ENCODE measurements at places on chromosomes 7 and 10.

- DNase-seq, result no peak
These were observed 117.9 kb downstream of the TEX36 start for GRCh38 chr10:125565046-125565445.

- no peak for DNase-seq
These were observed 136.7 kb upstream of the ZNF746 start for GRCh38 chr7:149633976-149634945.

DNA sequence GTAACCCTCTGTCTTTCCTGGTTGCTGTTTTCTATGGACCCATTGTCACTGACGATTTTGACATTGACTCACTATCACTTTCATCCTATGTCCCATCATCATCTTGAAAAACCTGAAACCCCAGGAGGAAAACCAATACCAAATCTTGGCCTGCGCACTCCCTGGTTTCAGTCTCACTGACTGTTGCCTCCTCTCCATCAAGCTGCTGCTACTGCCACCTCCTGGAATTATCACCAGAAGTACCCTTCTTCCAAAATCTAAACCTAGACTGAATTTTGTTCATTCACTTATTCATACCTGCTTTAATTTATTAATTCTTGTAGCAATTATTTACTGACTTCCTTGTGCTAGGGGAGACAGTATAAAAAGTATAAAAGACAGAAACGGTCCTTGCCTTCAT, 44.5 kb upstream of the ACBD5 start:
- DNase-seq, result no peak

GRCh38 chr10:50991456-50992355, 82.6 kb upstream of the PRKG1 start:
- DNase-seq, result no peak

DNA sequence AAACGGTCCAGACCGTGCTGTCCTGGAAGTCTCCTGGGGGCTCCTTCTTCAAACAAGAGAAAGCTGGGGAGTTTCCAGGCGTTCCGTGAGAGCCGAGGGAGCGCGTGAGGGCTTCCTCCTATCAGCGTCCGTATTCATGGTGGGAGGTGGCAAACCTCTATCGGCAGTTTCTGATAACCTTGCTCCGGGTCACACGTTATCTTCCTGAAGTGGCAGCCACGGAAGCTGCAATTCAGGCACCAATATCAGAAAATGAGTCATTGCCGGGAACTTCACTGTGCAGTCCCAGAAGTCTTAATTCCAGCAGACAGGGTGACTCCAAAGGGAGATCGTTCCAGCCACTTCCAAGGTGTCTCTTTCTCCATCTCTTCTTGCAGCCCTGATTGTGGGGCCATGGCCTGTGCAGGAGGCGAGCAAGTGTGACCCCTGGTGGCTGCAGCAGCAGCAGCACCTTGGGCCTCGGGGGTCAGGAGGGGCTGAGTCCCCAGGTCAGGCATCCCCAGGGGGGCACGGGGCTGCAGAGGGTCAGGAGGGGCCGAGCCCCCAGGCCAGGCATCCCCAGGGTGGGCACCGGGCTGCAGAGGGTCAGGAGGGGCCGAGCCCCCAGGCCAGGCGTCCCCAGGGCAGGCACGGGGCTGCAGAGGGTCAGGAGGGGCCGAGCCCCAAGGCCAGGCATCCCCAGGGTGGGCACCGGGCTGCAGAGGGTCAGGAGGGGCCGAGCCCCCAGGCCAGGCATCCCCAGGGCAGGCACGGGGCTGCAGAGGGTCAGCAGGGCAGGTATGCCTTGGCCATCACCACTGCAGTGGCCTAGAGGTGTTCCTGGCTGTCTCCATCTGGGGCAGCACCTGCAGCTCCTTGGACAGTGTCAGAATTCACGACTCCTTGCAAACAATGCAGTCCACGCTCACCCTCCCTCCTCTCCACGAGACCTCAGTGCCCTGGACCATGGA, 538.7 kb downstream of the DNAJB6 start:
- no peak for DNase-seq

- DNase-seq, result no peak
These were observed 241.5 kb downstream of the WDR37 start for GRCh38 chr10:1297566-1298301.

- no peak for DNase-seq
These were observed 66.4 kb downstream of the RAMP3 start for GRCh38 chr7:45223728-45224630.

DNA sequence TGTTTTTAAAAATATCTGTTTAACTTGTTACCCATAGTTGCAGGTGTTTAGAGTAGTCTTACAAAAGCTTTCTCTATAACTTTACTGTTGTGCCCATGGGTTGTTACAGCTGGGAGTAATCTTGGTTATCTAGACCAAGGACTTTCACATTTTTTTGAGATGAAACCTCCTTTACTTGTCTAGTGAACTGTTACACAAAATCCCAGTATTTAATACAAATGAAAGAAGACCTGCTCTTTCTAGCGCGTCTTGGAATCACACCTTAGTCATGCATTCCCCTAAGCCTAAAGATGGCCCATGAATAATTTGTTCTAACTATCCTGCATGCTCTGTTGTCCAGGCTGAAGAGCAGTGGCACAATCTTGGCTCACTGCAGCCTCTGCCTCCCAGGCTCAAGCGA, 38.0 kb downstream of the CSGALNACT2 start:
- no peak for DNase-seq

- no peak for DNase-seq
These were observed 3.1 kb downstream of the STX1A start for GRCh38 chr7:73716318-73716890.

GRCh38 chr10:29715296-29715695, 80.5 kb upstream of the SVIL start:
- no peak for DNase-seq

DNA sequence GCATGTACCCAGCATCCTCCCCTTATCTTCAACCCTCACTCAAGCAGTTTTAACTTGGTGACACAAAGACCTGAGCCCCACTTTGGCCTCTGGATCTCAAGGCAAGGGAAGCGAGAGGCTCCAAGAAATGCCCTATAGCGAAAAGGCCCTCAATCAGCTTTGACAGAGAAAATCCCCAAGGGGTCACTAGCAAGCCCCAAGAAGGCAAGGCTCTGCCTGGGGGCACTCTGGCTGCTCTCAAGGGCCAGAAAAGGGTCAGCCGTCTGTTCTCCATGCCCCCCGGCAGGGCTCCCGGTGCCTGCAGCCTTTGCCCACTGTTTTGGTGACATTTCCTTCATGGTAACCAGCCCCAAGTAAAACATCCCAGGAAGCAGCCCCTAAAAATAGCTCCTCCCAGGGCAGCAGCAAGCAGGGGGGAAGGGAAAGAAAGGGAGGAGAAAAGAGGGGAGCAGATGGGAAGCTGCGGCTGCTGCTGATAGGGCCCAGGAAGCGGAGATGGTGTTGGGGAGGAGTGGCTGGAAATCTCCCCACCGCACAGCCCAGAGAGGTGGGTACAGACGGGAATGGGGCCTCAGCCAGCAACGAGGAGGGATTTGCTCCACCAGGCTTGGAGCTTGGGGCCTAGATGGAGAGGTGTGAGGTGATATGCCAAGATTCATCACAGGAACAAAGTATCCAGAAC, 7.1 kb downstream of the CAMK2G start:
- DNase-seq, result no peak

GRCh38 chr10:71451754-71452153, 55.0 kb downstream of the CDH23 start:
- no peak for DNase-seq

GRCh38 chr7:10977113-10977512, 3.4 kb downstream of the PHF14 start:
- DNase-seq, result no peak

DNA sequence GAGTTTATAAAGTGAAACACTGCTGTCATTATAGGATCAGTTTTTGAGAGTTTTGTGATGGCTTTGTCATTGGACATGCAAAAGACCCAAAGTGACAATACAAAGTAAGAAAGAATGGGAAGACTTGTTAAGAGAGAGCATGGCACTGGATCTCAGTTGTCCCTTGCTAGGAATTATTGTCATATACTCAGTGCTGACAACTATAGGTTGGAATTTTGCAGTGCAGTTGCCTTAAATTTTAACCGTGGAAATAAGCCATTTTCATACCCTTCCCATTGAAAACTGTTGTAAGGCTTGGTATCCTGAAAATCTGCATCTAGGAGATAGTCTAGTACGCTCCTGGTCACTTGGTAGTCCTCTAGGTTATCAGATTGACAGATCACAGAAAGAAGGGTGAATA, 1156.7 kb downstream of the GATA3 start:
- no peak for DNase-seq

GRCh38 chr10:36515319-36515718, 610.1 kb upstream of the ANKRD30A start:
- DNase-seq, result no peak

All from NCI-H2081 treated with DMSO at 0.1 percent for 48 hours (cell line).